Activated CD8-positive, alpha-beta memory T cell treated with anti-CD3 and anti-CD28 coated beads for 1 hour (primary cell): ENCODE measurements at places on chromosomes 16 and 17.

- DNase-seq: no peak
Observed at GRCh38 chr17:9729034-9729650, 62.2 kb downstream of the DHRS7C start.

GRCh38 chr17:72192800-72193192 lies 72.0 kb downstream of the SOX9 start:
- DNase-seq: no peak

- DNase-seq: no peak
Observed at GRCh38 chr17:16662936-16663335, 9.3 kb upstream of the ZNF624 start.

DNA sequence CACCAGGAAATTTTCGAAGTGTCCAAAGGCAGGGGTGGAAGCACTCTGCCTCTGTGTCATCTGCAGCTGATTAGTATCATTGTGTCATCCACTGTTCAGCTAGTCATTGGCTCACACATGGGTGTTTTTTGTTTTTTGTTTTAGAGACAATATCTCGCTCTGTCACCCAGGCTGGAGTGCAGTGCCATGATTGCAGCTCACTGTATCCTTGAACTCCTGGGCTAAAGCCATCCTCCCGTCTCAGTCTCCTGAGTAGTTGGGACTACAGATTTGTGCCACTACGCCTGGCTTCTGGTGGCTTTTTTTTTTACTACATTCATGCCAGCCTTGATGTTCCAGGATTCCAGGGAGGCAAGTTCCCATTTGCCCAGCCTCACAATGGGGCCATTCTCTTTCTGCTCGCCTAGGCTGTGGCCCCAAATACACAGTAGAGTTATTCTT lies 32.5 kb upstream of the MYO18A start:
- DNase-seq: no peak

DNA sequence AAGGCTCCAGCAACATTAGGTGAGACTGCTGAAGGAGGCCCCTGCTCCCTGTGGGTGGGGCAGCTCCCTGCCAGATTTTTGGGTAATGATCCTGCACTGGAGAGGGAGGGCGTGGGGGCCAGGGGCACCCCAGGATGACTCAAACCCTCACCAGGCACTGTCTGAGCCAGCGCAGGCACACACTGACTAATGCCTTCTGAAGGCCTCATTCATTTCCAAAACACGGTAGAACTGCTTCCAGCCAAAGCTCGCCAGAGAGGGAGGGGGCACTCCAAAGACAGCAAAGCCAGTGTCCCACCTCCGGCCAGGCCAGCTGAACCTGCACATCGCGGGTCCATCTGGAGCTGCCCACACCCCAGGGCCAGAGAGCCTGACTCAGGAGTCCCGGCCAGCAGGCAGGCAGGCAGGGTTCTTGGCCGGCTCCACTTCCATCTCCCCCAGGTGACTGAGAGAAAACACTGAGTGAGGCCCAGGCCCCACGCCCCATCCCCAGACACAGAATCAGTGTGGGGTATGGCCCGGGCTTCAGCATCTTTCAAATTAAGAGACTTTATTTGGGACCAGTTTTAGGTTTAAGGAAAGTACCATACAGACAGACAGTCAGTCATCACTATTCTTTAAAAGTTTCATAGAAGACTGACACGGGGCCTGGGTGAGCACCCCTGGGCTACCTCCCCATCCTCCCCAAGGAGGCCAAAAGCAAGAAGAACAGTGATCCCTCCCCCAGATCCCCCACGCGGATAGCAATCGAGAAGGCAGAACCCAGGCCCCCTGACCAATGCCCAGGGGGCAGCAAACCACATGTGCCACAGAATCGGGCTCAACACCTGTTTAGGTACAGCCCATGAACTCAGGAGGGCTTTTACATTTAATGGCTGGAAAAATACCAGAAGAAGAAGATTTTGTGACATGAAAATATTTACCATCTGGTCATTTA lies 2.3 kb downstream of the PIEZO1 start:
- DNase-seq: no peak

DNA sequence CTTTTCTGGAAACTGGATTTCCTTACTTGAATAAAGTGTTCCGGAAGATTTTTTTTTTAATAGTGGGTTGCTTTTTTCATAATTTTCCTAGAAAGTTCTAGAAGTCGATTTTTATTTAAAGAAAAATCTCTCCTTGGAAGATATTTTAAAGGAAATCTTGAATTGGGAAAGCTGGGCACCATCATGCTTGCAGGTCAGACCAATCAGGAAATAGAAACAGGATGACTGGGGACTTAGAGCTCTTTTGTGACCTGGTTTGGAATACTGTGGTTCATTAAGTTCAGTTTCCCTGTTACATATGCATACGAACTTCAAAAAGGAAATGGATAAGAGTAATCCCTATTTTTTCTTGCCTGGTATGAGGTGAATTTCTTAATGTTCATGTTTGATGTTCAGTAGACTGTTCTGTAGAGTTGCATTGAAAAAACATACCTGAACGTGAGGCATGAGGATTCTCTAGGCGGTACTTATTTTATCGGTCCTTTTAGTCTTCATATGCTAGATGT lies 1.2 kb downstream of the NFATC3 start:
- DNase-seq: no peak

GRCh38 chr17:51004249-51004648 lies 116.4 kb downstream of the SPAG9 start:
- DNase-seq: no peak

DNA sequence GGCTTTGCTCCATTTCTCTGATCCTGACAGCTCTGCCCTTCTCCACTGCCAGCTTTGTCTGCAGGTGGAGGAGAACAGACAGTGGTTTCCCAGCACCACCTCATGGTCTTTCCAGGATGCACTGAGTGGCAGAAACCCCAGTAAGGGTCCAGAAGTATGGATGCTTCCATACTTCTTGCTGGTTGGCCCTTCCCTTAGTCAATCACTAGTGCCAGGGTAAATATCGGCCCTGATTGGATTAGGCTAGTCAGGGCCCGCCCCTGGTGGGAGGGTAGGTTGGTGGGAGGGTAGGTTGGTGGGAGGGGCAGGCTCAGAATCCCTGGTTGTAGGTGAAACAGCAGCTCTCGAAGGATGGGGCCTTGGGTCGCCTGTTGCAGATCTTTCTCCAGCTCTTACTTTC lies 10.2 kb downstream of the RNF213 start:
- no peak for DNase-seq

DNA sequence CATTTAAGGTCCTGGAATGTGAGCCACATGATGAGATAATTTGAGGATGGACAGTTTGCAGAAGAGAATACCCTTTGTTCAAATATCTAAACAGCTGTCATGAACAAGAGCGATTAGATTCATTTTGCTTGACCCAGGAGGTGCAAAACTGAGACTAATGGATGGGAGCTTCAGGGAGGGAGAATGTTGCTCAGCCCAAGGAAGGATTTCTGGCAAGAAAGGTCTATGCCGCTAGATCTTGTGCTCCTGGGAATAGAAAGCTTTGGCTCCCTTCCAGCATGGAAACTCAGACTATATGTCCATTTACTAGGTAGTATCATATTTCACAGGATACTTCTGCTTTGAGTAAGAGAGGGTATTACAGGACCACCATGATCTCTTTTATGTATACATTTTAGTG lies 14.8 kb upstream of the CDH11 start:
- no peak for DNase-seq

GRCh38 chr17:42266918-42267766 lies 9.0 kb downstream of the STAT5B start:
- DNase-seq: no peak

DNA sequence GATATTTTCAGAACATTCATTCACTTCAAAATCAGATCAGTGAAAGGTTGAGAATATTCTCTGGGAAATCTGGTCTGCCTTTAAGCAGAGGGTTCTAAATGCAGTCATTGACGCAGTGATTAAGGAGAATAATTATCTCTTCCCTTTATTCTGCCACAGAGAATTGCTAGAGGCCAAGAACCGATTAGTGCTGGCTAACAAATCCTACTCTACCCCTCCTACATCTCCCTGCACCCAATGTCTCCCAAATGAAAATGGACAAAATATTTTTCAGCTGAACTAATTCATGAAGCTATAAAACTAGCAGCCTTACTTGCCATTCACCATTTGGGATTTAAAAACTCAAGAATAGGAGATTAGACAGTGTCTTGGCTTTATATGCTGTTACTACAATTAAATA lies 185.5 kb upstream of the SOX9 start:
- no peak for DNase-seq

GRCh38 chr16:10756574-10756973 lies 12.9 kb downstream of the NUBP1 start:
- DNase-seq: no peak

- DNase-seq: no peak
Observed at GRCh38 chr16:82331397-82331796, 161.4 kb upstream of the MPHOSPH6 start.

DNA sequence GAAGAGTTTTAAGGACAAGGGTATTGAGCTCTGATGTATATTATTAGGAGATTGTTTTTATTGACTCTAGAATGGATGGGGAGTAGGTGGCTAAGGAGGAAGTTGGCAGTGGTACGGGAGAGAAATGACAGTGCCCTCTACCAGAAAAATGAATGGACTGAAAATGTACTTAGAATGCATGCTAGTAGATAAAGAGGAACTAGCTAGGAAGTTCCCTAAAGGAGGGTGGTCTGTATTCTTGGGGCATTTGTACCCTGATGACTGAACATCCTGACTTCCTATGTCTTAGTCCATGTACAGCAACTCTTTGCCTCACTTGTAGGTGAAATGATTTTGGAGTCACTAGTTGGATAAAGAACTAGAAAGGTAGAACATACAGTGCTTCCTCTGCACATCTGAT lies 581.5 kb upstream of the RBFOX1 start:
- DNase-seq: no peak

DNA sequence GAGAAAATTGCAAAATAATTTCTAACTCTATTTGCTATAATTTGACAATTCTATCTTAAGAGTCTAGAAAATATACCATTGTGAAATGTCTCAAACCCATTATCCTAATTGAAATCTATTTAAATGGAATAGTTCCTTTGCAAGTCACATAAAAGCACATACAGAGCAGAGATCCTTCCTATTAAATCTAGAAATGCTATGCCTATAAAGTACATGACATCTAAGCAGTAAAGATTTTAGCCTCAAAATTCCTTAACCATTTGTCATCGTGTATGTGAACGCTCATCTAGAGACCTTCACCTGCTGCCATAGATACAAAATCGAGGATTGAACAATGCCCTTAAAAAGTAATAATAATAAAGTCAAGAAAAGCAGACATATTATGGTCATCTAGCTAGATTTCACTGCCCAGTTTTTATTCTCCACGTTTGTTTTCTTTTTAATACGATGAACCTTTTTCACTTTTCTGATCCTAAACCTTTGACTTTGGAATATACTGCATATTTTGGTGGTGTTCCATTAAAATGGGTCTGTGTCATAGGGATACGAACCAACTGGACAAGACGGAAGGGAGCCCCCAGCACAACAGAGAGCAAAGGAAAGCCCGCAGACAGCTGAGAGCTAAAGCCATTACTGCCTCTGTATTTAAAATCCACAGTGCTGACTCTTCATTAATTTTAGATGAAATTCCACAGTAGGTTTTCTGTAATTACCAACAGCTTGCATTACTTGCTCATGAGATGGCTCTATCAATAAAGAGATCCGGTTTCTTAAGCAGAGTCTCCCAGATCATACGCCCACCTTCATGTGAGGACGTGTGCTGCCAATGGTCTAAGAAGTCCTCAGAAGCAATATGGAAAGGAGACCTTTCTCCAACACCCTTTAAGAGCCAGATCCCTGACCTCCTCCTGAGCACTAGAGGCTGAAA lies 17.6 kb downstream of the TEX2 start:
- no peak for DNase-seq

- no peak for DNase-seq
Observed at GRCh38 chr16:72740347-72740746, 307.6 kb downstream of the ZFHX3 start.

DNA sequence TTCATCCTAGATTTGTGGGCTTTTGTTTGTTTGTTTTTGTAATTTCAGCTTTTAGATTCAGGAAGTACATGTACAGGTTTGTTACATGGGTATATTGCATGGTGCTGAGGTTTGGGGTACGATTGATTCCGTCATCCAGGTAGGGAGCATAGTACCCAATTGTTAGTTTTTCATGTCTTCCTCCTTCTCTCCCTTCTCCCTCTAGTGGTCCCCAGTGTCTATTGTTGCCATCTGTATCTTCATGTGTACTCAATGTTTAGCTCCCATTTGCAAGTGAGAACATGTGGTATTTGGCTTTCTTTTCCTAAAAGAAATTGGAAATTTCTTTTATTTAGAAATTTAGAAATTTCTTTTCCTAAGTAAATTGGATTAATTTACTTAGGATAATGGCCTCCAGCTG lies 37.1 kb upstream of the BCAS3 start:
- DNase-seq: no peak

DNA sequence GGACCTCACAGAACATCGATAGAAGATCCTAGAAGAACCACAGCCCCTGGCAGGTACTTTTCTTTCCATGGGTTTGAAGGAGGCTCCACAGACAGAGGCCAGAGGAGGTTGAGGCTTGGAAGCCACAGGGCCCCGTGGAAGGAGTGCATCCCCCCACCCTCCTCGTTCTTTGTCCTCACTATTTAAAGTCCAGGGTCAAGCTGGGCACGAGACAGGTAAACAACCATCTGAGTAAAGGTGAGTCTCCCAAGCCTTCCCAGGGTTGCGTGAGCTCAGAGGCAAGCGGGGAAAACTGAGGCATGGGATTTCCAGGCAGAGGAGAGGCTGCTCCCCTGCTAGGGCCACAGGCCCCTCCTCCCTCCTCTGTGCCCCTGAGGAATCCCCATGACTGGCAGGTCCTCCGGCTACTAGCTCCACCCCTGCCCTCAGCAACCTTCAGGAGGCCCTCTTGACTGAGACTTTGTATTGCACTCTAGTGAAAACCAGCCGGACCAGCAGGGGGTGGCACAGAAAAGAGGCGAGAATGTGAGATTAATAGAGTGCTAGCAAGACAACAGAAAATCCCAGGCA lies 927 bp upstream of the SULT1A2 start:
- DNase-seq: no peak

- no peak for DNase-seq
Observed at GRCh38 chr17:29505836-29506235, 61.0 kb downstream of the ABHD15 start.

DNA sequence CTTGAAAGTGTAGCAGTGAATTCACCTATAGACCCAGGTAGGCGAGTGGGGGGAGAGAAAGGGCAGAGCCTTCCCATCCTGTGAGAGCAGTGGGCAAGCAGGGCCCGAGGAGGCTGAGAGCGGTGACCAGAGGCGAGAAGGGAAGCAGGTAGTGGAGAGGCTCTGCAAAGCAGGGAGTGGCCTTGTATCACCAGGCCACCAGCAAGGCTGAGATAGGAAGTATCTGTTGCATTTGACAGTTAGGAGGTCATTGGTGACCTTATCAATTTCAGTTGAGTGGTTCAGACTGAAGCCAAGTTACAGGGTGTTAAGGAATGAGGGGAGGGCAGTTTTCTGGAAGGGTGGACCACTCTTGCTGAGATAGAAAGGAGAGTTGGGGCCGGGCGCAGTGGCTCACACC lies 10.7 kb upstream of the HSD3B7 start:
- no peak for DNase-seq

- DNase-seq: no peak
Observed at GRCh38 chr17:17349724-17350106, 46.5 kb downstream of the NT5M start.

GRCh38 chr17:72297326-72298115 lies 176.7 kb downstream of the SOX9 start:
- DNase-seq: no peak
